Hippocampal formation (tissue), 2 donors: ENCODE measurements at places on chromosomes 6 and 20.
A peak's percentile ranks its signal among the peaks of the same experiment; 100 is the strongest.

GRCh38 chr6:121652726-121653623 lies 217.5 kb downstream of the GJA1 start:
- no peak for DNase-seq

DNA sequence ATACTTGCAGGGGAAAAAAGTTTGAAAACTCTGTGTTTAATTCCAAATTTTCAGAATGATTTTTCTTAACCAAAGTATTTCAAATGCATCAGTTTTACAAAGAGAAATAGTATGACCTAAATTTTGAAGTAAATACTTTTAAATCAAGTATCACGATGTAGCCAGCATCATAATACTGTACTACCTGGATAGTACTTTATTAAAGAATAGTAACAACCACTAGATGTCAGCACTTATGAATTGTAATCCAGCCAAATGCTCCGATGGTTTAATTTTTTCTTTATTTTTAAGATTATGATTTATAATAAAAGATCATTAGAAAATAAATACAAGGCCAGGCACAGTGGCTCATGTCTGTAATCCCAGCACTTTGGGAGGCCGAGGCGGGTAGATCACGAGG lies 37.2 kb upstream of the HACE1 start:
- DNase-seq: no peak

GRCh38 chr20:52031563-52032303 lies 159.8 kb downstream of the ZFP64 start:
- no peak for DNase-seq

DNA sequence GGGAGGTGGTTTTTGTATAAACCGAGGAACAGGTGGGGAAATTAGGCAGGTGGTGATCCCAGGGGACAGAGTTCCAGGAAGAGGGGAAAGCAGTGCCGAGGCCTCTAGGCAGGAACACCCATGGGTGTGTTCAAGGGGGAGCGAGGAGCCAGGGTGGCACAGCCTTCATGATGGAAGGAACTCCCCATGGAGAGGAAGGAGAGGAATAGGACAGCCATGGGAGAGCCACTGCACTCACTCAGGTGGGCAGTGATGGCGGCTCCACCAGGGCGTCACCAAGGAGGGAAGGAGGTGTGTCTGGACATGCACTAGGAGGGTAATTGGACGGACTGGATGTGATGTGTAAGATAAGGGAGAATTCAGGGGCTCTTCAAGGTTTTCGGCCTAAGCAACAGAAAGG lies 98.2 kb downstream of the THBS2 start:
- no peak for DNase-seq

GRCh38 chr20:17557675-17558006 lies 12.2 kb upstream of the DSTN start:
- no peak for DNase-seq

DNA sequence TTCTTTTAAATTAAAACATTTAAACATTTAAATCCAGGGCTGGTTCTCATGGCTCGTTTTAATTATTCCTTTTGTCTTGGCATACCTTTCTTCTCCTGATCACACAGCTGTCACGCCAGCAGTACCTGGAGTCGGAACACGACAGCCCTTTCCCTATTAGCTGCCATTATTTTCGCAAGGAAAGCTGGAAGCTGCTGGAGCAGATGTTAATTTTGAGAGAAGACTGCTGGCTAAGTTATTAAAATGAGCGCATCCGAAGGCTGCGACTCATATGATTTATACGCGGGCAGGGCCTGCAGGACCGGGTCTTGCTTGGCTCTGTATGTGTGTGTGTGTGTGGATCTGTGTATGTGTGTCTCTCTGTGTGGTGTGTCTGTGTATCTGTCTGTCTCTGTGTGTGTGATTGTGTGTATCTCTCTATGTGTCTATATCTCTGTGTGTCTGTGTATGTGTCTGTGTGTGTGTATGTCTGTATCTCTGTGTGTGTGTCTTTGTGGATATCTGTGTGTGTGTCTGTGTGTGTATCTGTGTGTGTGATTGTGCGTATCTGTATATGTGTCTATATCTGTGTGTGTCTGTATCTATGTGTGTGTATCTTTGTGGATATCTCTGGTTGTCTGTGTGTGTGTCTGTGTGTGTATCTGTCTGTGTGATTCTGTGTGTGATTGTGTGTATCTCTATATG lies 191.5 kb downstream of the CDH4 start:
- DNase-seq: no peak

GRCh38 chr6:16657768-16658167 lies 103.5 kb downstream of the ATXN1 start:
- DNase-seq: no peak

DNA sequence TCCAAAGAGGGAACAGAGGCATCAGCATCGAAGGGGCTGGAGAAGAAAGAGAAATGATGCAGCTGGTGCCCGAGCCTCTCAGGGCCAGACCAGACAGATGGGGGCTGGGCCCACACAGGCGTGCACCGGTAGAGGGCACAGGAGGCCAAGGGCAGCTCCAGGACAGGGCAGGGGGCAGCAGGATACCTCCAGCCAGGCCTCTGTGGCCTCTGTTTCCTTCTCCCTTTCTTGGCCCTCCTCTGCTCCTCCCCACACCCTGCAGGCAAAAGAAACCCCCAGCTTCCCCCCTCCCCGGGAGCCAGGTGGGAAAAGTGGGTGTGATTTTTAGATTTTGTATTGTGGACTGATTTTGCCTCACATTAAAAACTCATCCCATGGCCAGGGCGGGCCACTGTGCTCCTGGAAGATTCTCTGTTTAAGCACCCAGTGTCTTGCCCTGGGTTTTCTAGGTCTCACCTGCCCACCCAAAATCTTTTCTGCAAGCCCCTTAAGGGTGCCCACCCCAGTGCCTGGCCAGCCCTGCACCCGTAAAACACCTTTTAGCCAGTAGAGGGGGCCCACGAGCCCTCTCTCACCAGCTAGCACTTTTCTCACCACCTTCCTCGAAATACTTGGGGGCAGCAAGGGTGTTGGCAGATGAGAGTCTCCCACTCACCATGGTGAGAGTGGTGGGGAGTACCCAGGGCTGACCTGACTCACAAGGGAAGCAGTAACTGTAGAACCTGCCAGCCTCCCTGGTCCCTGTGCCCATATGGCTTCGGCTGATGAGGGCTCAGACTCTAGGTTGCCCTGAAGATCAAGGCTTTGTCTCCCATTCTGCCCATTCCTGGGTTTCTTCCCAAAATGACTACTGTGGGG lies 35.7 kb upstream of the ID1 start:
- DNase-seq: peak; percentile 41

- DNase-seq: no peak
Observed at GRCh38 chr6:105495515-105495914, 92.6 kb upstream of the PREP start.

- no peak for DNase-seq
Observed at GRCh38 chr20:25250508-25250907, 2.6 kb downstream of the PYGB start.

GRCh38 chr6:56475736-56476457 lies 166.8 kb downstream of the DST start:
- DNase-seq: no peak

DNA sequence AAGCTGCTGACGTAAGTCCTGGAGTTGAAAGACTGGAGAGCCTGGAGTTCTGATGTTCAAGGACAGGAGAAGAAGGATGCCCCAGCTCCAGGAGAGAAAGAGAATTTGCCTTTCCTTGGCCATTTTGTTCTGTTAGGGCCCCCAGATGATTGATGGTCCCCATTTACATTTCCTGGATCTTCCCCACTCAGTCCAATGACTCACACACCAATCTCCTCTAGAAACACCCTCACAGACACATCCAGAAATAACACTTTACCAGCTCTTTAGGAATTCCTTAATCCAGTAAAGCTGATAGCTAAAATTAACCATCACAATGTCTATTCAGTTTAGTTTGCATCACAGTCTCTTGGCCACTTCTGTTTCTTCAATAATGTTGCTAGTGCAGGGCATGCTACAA lies 260.2 kb upstream of the IRAK1BP1 start:
- DNase-seq: no peak

DNA sequence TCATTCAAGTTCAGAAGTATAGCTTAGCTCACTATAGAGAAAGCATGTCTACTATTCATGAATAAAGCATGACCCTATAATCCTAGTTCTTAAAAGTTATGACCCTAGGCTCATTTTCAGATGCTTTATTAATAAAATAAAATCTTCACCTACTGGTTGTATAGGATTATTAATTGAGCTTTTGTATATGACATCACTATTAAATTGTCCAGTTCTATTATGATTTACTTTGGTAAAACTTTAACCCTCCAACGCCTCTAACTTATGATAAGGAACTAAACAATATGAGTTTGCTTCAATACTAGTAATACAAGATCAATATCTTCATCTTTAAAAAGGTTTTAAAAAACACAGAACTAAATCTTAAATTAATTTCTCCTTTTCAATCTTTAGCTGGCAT lies 263.4 kb upstream of the THEMIS start:
- DNase-seq: no peak

DNA sequence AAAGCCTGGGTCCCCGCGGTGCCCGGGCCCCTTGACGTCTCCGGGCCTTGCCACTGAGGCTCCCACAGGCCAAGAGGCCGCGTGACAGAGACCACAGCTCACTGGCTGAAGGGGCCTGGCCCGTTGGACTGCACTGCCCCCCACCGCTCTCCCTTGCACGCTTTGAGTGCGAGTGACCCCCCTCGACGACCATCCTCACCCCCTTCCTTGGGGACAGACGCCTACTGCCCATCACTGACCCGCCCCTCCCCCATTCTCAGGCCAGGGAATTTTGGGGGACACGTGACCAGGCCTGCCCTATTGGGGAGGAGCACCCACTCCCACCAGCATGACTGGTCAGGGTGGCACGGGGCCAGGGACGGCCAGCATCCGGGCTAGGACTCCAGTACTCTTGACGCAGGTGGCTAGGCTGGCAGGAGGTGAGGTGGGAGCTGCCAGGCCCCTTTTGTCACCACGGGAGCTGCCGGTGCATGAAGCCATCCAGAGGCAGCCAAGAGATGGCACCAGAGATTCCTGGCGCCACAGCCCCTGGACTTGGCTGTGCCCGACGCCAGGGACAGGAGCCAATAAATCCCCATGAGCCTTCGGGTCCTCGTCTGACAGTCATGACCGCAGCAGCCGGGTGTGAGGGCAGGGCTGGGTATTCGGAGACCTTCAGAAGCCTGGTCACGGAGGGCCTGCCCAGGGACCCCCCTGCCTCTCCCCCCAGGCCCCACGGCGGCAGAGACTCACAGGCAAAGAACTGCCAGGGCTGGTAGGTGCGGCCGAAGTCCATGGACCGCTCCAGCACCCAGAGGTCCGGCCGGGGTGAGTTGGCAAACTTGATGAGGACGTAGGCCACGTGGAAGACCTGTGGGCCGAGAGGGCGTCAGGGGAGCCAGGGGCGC lies 14.5 kb downstream of the LAMA5 start:
- peak; percentile 57 for DNase-seq

- no peak for DNase-seq
Observed at GRCh38 chr20:63285636-63286615, 7.1 kb upstream of the COL20A1 start.

GRCh38 chr6:119426619-119427018 lies 77.1 kb upstream of the MAN1A1 start:
- no peak for DNase-seq

- no peak for DNase-seq
Observed at GRCh38 chr6:87763276-87763675, 61.2 kb upstream of the AKIRIN2 start.

GRCh38 chr6:38493931-38494547 lies 145.7 kb downstream of the BTBD9 start:
- DNase-seq: peak; percentile 78

DNA sequence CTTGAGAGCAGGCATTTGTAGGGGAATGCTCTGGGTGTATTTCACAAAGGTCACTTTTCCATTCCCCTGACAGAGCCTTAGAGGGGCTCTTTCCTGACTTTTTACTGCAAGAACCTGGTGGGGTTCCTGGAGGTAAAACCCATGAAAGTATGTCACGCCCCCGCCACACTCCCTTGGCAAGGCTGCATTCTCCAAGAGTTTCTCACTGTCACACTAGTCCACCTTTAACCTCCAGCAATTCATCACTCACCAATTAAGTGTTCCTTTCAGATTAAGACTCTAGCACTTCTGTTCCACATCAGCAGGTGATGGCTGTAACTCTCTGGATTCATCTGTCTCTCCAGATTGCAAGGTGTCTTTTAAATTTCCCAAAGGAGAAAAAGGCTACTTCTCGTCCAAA lies 32.7 kb upstream of the NKX2-4 start:
- DNase-seq: no peak

DNA sequence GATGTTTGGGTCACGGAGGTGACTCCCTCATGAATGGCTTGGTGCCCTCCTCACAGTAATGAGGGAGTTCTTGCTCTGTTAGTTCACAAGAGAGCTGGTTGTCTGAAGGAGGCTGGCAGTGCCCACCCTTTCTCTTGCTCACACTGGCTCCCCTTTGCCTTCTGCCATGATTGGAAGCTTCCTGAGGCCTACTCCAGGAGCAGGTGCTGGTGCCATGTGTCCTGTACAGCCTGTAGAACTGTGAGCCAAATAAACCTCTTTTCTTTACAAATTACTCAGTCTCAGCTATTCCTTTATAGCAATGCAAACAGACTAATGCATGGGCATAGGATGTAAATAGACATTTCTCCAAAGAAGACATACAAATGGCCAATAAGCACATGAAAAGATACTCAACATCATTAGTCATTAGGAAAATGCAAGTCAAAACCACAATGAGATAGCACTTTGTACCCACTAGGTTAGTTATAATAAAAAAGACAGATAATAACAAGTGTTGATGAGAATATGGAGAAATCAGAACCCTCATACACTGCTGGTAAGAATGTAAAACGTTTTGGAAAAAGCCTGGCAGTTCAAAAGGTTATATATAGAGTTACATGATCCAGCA lies 17.7 kb downstream of the C20orf203 start:
- no peak for DNase-seq
